ENCODE measurements at places on chromosomes 1 and 21.

DNA sequence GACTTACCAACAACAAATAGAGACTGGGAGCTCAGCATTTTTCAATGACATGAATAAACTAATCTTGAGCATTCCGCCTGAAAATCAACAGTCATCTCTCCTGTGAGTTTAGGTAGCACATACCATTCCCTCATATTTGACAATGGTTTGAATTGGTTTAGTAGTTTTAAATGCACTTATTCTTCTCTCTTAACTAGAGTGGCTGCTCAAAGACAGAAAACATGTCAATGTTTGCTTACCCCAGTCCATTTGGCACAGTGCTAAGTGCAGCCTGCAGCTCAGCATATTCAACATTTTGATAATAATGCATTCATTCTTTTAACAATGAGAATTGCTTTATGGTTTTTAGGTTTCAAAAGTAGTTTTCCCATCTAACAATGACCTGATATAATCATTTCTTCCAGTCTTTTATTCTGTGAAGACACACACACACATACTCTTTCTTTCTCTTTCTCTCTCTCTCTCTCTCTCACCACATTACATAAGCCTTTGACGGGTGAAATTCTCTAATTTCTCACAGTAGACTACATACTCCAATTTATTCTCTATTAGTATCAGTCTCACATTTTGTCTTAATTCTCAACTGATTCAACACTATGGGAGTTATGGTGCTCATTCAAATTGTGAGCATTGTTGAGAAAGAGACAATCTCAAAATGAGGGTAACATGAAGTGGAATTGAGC, 432.3 kb downstream of the LRRIQ3 start:
- DNase-seq: no peak

- no peak for DNase-seq
Measured at GRCh38 chr1:182679684-182680083, 4.7 kb downstream of the RGS8 start.

- no peak for DNase-seq
Measured at GRCh38 chr1:236654957-236655356, 31.3 kb upstream of the ACTN2 start.

- no peak for DNase-seq
Measured at GRCh38 chr1:23441446-23442148, 17.0 kb upstream of the TCEA3 start.

DNA sequence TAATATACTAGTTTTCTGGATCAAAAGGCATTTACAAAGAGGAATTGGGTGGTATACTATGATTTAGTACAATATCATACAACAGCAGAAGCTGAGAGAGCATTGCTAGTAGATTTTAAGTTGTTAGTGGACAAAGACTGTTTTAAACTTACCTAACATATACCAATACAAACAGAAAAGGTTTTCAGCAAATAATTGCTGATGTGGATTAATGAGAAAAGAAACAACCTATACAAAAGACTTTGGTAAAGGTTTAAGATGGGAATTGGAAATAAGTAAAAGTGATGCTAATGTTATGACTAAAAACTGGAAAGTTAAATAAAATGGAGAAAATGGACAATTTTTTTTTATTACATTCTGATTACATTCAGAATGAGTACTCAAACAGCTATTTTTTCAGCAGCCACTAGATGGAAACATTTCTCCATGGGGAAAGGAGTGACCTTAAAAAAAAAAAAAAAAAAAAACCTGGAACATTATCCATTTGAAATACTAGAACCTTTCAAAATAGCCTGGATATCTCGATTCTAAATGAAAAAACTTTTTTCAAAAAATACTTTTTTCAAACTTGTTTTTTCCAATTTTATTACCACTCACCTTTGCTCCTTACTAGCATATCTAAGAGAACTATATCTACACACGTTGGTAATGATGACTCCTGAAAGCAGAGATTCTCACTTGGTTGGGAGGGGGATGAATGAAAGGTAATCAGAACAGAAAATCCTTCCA, 55.4 kb downstream of the EPRS1 start:
- no peak for DNase-seq

DNA sequence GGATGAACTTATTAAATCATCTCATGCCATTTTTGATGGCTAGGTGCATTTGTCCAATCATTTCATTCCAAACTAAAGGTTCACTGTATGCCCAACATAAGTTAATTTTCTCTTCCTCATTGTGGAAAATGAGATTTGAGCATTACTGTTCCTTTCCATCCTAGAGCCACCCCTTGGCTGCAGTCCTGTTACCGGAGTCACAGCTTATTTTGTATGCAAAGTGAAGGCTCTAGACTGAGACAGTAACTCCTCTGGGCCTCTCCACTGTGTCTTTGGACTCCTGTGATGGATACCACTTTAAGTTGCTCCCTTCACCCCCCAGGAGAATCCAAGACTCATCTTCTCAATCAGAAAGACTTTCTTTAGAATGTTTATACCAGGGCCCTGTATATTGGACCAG, 59.7 kb downstream of the FGGY start:
- no peak for DNase-seq

GRCh38 chr1:93880731-93881130, 1.7 kb upstream of the DNTTIP2 start:
- no peak for DNase-seq

- peak; percentile 45 for DNase-seq
Measured at GRCh38 chr1:27961646-27962221, 2.0 kb downstream of the XKR8 start.

DNA sequence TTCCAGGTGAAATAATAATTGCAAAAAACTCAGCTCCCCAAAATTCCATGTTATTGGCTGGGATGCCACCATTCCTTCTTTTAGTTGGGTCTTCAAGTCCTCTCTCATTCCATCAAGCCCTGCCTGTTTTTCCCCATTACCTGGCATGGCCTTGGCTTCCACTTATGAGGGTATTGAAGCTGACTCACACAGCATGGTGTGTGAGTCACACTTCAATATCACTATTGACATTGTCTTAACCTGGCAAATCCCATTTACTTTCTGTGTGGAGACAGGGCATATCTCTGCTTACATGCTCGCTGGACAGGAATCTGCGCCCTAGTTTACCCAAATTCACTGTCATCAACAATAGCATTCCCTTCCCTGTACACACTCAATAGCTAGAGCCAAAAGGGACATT, 1806.8 kb downstream of the BRINP3 start:
- no peak for DNase-seq

DNA sequence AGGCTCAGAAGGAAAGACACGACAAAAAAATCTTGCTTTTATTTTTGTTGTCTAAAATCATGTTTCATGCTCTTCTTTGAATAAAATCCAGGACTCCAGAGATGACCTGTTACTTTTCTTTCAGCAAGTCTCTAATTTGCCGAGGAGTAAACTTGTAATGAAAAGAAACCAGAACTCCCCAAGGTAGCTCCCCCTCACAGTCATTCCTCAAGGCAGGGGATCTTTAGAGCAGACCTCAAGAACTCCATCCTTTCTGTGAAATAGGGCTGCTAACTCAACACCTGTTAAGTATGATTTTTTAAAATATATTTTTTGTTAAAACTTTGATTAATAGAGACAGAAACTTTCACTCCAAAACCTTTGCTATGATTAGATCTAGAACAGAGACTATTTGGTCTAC, 82.7 kb upstream of the ABCD3 start:
- no peak for DNase-seq

- no peak for DNase-seq
Measured at GRCh38 chr1:81330521-81330920, 470.2 kb upstream of the ADGRL2 start.

DNA sequence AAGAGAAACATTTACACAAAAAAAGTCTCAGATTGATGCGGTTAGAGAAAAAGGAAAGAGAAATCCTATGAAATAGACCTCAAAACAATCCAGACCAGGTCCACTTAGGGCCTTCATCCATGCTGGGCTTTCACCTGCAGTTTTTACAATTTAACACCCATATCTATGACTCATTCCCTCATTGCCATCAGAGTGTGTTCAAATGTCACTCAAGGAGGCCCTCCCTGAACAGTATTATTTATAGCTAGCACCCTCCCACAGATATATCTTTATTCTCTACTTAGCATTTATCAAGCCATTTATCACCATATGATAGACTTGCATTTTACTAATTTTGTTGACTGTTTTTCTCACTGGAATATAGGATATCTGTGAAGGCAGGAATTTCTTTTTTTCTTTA, 824 bp upstream of the KRTAP21-3 start:
- DNase-seq: no peak

- DNase-seq: no peak
Measured at GRCh38 chr1:22041505-22041904, 11.0 kb upstream of the CDC42 start.

DNA sequence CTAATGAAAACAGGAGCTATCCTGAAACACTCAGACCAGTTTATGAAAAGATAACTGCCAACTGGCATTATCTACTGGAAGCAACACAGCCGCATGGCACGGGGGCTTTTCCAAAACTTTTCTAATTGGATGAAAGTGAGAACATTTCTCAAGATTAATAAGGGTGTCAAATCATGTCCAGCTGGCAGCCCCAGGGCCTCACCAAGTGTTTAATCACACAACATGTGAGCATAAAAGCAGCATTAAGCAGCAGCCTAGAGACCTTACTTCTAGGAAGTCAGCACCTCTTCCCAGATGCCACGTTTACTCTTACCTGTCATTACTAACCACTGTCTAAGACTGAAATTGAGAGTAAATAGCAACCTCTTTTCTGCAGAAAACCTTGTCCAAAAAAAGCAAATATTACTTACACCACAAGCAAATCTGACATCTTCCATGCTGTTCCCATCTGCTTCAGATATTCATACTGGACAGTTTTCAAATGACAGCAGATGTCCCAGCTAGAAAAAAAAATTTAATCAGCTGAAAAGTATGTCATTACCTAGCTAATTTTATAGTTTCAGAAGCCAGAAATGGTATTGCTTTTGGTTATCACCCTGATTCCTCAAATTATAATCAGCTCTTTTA, 341.5 kb upstream of the ZP4 start:
- no peak for DNase-seq

- DNase-seq: no peak
Measured at GRCh38 chr21:44539991-44540666, at the start of gene KRTAP10-1. TSS of gene KRTAP10-1 (minus strand) at chr21:44540195. CDS start at chr21:44540150, 45 bp downstream.

- DNase-seq: no peak
Measured at GRCh38 chr1:55275151-55275748, 60.1 kb upstream of the USP24 start.

DNA sequence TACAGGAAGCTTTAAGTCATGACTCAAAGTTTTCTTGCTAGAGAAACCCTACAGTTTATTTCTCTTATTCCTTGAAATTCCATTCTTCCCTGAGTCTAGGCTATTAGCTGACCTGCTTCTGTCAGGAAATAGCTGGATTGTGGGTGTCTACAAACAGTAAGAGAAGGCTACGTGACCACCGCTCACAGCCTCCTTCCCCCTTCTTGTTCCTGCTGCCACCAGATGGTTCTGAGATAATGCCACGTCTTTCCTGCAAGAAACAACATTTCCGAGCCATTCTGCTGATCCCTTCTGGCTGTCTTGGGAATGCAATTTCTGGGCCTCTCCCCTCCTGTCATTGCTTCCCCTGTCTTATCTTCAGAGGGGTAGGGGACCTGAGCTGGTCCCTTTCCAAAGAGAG, 128.9 kb upstream of the SGIP1 start:
- DNase-seq: no peak

- DNase-seq: peak; percentile 67
Measured at GRCh38 chr1:17831597-17831996, 76.5 kb downstream of the ACTL8 start.

GRCh38 chr1:208524376-208524775, 280.2 kb upstream of the PLXNA2 start:
- DNase-seq: no peak

GRCh38 chr1:53314606-53315005, 13.3 kb downstream of the LRP8 start:
- DNase-seq: no peak

DNA sequence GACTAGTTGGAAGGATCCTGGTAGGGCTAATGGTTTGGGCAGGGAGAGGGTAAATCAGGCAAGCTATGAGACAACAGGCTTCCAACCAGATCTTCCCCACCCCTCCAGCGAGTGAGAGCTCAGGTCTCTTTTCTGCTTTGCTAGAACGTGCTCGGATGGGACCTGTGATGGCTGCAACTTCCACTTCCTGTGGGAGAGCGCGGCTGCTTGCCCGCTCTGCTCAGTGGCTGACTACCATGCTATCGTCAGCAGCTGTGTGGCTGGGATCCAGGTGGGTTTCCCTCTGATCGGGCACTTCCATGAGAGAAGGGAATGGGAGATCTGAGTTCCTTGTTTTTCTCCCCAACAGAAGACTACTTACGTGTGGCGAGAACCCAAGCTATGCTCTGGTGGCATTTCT, 14.0 kb upstream of the SARS1 start:
- no peak for DNase-seq

DNA sequence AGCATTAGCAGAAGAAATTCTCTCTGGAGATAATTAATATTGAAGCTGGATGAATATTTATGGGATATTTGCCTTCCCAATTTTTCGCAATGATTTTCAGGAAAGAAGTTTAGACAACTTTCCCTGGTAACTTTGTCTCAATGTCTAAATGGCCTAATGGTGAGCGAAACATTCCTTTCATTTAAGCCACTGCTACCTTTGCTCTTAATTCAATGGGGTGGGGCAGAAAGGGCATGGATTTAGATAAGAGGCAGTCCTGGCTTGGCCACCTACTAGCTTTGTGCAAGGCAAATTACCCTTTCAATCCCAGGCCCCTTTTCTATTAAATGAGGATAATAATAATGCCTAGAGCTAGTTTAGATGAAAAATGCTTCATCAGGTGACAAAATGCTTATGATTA, 27.1 kb upstream of the LYST start:
- DNase-seq: no peak

DNA sequence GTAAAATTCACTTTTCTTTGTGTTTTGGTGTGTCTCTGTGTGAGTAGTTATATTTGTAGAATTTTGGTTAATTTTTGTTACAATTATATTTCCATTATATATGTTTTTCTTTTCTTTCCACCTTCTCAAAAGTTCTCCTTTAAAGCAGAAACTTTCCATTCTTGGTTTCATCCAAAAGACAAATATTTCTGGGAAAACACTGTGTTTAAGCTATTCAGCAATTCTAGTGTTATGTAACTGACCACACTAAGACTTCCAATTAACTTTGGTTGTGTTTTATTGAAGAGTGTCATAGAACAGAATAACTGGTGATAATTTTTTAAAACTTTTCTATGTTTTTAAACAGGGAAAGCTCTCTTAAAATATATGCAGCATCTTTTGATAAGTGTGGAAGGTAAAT, 13.6 kb upstream of the RGL1 start:
- no peak for DNase-seq

GRCh38 chr1:20993716-20994575, 182.8 kb downstream of the EIF4G3 start:
- DNase-seq: no peak

GRCh38 chr1:66237042-66237441, 296.9 kb upstream of the SGIP1 start:
- DNase-seq: no peak

DNA sequence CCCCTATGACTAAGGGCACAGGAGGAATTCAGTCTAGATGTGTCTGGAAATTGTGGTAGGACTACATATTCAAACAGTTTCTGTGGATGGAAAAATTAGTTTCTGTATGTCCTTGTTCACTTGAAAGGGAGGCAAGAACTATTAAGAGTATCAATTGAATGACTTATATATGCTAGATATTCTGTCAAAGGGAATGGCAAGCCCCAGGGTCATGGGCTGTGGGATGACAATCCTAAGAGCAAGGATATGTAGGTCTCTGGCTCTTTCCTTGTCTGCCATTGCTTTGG, 383.5 kb upstream of the B3GALT2 start:
- DNase-seq: no peak

Data from H9 (cell line).